ENCODE measurements at places on chromosomes 3 and 15.

- no peak for DNase-seq
Measured at GRCh38 chr15:88835119-88835518, 31.9 kb downstream of the ACAN start.

DNA sequence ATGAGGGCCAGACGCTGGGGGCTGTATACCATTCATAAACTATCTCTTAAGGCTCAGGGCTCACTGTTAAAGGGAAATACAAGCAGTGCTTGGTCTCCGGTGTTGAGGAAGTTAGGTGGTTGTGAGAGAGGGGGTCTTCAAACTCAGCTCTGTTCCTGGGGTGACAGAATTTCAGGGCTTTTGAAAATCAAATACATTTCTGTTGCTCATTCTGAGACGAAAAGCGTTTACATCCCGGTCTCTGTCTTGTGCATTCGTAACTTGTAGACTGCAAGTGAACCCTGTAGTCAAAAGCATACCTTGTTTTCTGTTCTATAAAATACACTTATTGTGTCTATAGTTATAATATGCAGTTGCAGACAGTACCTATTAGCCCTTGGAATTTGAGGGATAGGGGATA lies 1.7 kb downstream of the SLCO3A1 start:
- no peak for DNase-seq

DNA sequence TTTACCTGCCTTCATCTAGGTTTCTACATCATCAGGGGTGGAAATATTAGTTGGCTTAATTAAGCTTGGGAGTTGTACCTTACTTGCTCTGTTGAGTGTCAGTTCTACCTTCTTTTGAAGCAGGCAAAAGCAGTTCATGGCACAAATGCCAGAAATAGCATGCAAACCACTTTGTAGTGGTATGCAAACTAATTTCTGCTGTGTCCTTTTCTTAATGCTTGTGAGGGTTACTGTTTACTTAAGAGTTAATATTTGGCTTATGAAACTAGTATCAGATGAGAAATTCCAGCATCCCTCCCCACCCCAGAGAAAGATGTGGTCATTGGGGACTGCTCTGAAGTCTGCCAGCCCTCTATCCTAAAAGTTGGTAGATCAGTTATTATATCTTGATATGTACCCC lies 7.1 kb downstream of the ATP2C1 start:
- no peak for DNase-seq

DNA sequence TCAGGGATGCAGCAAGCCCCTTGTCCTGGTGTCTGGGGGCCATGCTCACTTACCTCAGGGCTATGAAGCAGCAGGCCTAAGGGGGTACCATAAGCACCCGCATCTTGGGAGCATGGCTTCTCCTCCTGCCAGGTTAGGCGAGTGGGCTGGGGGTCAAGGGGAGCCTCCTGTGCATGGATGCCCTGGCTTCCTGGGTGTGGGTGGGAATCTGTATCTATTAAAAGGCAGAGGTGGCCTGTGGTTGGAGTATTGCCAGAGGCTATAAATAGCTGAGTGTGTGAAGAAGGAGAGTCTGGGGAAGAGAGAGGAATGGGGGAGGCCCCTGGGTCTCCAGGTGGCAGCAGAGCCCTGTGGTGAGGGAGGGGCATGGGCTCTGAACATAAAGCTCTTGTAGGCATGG lies 19.5 kb downstream of the ACVR2B start:
- no peak for DNase-seq

- DNase-seq: no peak
Measured at GRCh38 chr3:132382688-132383194, 34.6 kb upstream of the DNAJC13 start.

GRCh38 chr15:59199626-59200465 lies 6.8 kb upstream of the LDHAL6B start:
- no peak for DNase-seq

DNA sequence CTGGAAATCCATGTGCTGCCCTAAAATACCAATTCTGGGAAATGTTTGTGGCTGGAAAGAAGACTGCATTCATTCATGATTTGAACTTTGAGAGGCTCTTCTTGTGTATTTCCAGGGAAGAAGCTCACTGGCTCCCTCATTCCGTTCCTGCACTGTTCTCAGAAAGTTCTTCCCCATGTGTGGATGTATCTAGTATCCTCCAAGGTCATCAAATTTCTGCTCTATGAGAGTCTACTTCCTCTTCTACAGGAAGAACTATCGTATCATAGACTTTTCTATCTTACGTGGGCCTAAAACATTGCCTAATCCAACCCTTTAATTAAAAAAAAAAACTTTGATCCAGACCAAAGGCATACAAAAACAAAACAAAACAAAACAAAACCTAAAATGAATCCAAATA lies 2.9 kb downstream of the CCR3 start:
- DNase-seq: no peak

DNA sequence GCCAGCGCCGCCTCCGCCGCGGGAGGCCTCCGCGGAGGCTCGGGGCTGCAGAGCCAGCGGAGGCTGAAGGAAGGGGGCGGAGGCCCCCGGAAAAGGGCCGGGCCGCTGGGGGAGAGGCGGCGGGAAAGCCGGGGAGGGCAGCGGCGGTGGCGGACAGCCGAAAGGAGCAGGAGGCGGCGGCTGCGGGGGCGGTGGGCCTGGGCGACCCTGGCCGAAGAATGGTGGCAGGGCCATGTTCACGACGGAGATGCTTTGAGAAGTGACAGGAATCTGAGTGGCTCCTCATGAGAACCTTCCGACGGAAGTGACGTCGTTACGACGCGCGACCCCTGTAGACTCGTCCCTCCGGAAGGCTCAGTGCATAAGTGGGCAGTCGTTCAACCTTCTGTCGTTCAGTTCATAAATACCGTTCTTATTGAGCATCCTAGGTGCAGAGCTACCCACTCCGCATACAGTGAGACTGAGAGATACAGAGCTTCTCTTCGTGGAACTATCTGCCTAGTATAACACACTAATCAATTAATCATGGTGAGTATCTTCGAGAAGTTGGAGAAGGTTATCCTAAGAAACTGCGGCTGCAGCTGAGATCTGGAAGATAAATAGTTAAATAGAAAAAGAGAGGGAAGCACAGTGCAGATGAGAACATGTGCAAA lies at the start of gene PDCD7:
Gene PDCD7 (minus strand): TSS at position 261 of the 653 bp plus-strand sequence. CDS start 27 bp downstream, at position 234.
- DNase-seq: peak; percentile 86

- no peak for DNase-seq
Measured at GRCh38 chr3:55860049-55860721, 373.1 kb upstream of the WNT5A start.

GRCh38 chr3:71518089-71518488 lies 65.4 kb downstream of the FOXP1 start:
- no peak for DNase-seq

DNA sequence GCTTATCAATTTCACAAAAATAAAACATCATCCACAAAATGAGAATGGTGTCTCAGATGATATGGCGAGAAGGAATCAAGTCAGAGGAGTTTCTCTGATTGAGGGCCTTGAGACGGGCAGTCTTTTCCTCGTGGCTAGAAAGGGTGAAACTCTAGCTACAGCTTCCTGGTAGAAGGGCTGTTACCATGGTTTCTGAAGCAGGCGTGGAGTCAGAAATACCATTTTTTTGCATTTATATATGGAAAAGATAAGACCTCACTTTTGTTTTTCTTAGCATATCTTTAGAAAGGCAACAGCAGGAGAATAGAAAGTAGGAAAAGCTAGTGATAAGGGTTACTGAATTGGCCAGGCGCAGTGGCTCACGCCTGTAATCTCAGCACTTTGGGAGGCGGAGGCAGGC lies 17.3 kb upstream of the SAMD7 start:
- no peak for DNase-seq

- no peak for DNase-seq
Measured at GRCh38 chr3:63814237-63814636, 4.9 kb upstream of the C3orf49 start.

- no peak for DNase-seq
Measured at GRCh38 chr15:85727068-85727467, 67.7 kb downstream of the KLHL25 start.

DNA sequence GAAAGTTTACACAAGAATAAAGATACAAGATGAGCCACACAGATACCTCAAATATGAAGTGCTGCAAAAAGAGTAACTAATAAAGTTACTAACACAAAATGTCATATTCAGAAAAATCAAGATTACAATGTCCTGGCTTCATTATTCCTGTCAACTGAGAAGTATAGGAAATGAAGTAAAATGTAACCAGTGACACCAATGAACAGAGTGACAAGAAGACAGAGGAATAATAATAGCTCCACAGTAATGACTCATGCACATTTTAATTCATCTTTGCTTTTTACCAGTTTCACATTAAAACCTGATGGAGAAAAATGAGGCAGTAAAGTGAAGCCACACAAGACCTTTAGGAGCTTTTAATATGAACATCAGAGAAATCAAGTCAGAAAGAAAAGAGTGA lies 214.1 kb downstream of the ZBBX start:
- DNase-seq: no peak

DNA sequence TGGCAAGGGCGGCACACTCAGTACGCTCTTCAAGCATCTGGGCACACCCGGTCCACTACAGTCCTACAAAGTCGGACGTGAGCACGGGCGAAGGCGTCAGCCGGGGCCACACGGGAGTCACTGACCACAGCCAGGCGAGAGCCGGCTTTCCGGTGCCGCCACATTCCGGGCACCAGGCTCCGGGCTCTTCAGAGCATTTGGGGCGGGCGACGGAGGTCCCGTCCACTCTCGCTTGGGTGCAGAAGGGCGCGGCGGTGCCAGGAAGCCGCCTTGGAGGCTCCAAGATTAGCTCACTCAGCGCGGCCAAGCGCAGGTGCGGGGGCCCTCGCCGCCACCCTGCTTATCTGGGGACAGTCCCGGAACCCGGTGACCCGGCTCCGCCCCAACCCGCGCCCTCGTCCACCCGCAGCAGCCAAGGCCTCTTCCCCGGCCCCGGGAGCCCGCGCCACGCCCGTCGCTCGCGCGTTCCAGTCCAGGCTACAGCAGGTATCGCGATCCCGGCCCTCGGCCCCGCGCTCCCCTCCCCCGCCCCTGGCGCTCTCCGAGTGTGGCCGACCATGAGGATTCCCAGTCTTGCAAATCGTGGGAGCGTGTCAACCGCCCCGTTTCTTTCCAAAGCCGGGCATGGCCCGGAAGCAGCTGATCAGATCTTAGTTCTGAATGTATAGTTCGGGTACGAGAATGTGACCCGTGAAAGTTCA lies at the start of gene ADPRH:
Gene ADPRH (plus strand): TSS at position 127 of the 701 bp plus-strand sequence. CDS start 2,678 bp downstream, outside the sequence.
- peak; percentile 88 for DNase-seq

GRCh38 chr3:64048631-64049061 lies 25.4 kb upstream of the PSMD6 start:
- no peak for DNase-seq

- no peak for DNase-seq
Measured at GRCh38 chr3:58606693-58607092, 29.5 kb upstream of the FAM107A start.

DNA sequence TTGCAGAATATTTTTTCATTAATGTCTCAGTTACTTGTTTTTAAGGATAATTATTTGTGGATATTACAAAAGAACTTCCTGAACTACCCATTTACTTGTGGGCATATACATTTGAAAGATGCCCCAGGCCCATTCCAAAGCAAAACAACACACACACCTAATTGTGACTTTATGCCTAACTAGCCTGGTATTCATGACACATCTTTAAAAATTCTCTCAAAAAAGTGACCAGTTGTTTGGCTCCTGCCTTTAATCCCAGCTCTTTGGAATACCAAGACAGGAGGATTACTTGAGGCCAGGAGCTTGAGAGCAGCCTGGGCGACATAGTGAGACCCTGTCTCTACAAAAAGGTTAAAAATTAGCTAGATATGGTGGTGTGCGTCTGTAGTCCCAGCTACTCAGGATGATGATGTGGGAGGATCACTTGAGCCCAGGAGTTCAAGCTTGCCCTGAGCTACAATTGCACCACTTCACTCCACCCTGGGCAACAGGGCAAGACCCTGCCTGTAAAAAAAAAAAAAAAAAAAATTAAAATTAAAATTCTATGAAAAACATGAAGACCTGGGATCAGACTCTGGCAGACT lies 51.7 kb upstream of the SLC4A7 start:
- DNase-seq: no peak

- DNase-seq: no peak
Measured at GRCh38 chr3:14787630-14788029, 31.1 kb upstream of the FGD5 start.

GRCh38 chr3:31752305-31753049 lies 219.8 kb downstream of the STT3B start:
- DNase-seq: no peak

GRCh38 chr15:56244811-56245576 lies 1.3 kb upstream of the RFX7 start:
- DNase-seq: no peak

- no peak for DNase-seq
Measured at GRCh38 chr15:83652626-83653204, 1.2 kb upstream of the ADAMTSL3 start.

GRCh38 chr3:31575448-31575847 lies 42.7 kb downstream of the STT3B start:
- DNase-seq: no peak

- DNase-seq: no peak
Measured at GRCh38 chr3:80535286-80535685, 767.5 kb upstream of the ROBO1 start.

GRCh38 chr3:81242871-81243270 lies 518.6 kb downstream of the GBE1 start:
- no peak for DNase-seq

- no peak for DNase-seq
Measured at GRCh38 chr3:144557515-144557914, 585.9 kb downstream of the DIPK2A start.

DNA sequence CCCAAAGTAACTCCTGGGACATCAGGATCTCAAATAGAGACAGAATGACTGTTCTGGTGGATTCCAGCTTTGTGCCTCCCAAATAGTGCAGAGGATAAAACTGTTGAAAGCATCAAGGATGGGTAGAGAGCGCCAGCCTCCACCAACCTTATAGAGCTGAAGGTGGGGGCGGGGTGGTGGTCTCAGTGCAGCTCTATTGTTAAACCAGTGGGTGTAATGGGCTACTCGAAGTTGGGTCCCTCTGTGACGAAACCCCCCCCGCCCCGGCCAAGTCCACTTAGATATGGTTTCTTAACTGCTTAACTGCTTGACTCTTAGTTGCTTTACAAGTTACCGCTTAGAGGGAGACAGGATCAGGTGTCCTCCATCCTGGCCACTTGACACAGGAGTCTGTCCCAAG lies 22.7 kb downstream of the DHX30 start:
- no peak for DNase-seq

- no peak for DNase-seq
Measured at GRCh38 chr15:46232471-46232870, 597.6 kb downstream of the SQOR start.

DNA sequence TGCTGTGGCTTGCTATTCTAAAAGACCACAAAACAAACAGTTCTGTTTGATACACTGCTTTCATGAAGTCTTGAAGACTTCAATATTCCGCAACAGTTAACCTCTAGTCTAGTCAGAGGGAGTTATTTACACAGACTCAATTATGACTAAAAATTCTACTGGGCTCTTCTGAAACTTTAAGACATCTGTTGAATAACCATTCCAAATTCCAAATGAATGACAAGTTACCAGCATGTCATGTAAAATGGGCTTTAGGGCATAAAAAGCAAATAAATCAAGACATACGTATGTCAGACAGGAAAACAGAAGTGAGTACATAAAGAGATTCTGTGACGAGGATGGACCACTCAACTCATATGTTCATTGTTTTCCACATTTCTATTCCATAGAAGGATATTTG lies 93.9 kb downstream of the PLOD2 start:
- DNase-seq: no peak

All from H1 (cell line).